ENCODE measurements at places on chromosomes 1 and 21.

GRCh38 chr1:28256197-28256827 is 3.0 kb upstream of the SESN2 start:
- DNase-seq, result no peak

GRCh38 chr1:32647308-32648134 is 2.8 kb downstream of the ZBTB8OS start:
- no peak for DNase-seq

GRCh38 chr1:11475748-11476147 is 3.2 kb upstream of the DISP3 start:
- DNase-seq, result no peak

GRCh38 chr1:54818461-54819194 is 17.5 kb upstream of the TTC22 start:
- DNase-seq, result no peak

GRCh38 chr1:53708687-53709086 is 30.3 kb downstream of the GLIS1 start:
- no peak for DNase-seq

DNA sequence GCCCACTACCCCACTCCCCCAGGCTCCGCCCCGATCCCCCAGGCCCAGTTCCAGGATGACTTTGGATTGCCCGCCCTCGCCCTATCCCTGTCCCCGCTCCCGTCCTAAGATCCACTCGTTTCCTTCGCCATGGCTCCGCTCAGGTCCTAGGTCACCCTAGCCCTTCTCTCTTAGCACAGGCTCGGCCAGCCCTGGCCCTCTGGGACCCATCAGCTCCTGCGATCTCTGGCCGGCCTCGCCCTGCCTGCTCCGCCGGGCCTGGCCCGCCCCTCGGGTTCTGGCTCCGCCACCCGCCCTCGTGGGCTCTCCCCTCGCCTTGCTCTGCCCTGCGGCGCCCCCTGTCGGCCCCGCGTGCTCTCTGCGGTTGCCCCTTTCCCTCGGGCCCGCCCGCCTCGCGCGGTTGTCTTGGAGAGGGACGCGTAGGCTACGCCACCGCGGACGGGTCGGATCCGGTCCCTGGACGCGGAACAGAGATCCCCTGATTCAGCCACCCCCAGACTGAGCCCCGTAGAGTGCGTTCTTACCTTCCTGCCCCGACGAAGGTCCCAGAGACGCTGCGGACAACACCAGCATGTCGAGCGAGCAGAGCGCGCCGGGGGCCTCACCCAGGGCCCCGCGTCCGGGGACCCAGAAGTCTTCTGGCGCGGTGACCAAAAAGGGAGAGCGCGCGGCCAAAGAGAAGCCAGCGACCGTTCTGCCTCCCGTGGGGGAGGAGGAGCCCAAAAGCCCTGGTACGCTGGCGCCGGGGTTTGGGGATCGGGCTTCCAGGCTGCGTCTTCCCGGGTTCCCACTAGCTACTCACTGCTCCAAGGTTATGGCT is at the start of gene LRRC71:
TSS of gene LRRC71 (plus strand) at position 400 of the 820 bp plus-strand sequence. CDS start at position 572, 172 bp downstream.
- peak; percentile 25 for DNase-seq

Data from G401 (cell line).